A673 (cell line): ENCODE measurements at places on chromosomes 7 and 10. TPM values are rescaled to one million over a fixed set of nuclear protein-coding genes. Genes with fewer than 3 reads are reported as not detected.

Gene PAPOLB
- 0.17 TPM in 2 replicates for total RNA-seq

GRCh38 chr10:48523212-48523819 is 81.6 kb downstream of the ARHGAP22 start:
- peak; percentile 33 for DNase-seq

Gene NCOA4
- total RNA-seq: 48.0 and 50.6 TPM in 2 replicates

GRCh38 chr10:103558911-103559310 is 65.4 kb downstream of the NEURL1 start:
- DNase-seq: no peak

- no peak for DNase-seq
Observed at GRCh38 chr10:83824099-83824498, 315.2 kb upstream of the GHITM start.

DNA sequence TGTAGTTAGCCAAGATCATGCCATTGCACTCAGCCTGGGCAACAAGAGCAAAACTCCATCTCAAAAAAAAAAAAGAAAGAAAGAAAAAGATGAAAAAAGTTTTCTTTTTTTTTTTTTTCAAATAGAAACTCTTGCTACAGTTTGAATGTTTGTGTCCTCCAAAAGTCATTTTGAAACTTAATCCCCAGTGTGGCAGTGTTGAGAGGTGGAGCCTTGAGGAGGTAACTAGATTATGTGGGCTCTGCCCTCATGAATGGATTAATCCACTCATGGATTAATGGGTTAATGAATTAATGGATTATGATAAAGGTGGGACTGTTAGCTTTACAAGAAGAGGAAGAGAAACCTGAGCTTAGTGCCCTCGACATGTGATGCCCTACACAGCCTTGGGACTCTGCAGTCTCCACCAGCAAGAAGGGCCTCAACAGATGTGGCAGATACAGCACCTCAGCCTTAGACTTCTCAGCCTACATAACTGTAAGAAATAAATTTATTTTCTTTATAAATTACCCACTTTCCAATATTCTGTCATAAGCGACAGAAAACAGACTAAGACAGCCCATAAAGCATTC is 25.1 kb downstream of the CPEB3 start:
- no peak for DNase-seq

DNA sequence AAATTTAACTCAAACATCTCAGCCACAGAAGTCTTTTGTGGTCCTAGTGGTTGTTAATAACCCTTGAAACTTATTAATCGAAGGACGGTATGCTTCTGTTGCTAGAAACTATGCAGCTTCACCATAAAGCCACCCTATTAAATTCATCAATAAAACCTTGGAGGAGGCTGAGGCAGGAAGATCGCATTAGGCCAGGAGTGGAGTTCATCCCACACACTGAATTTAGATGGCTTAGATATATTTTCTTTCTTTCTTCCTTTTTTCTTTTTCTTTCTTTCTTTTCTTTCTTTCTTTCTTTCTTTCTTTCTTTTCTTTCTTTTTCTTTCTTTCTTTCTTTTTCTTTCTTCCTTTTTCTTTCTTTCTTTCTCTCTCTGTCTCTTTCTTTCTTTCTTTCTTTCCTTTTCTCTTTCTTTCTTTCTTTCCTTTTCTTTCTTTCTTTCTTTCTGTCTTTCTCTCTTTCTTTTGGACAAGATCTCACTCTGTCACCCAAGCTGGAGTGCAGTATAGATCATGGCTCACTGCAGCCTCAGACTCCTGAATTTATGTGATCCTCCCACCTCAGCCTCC is 30.9 kb upstream of the CASD1 start:
- DNase-seq: no peak

DNA sequence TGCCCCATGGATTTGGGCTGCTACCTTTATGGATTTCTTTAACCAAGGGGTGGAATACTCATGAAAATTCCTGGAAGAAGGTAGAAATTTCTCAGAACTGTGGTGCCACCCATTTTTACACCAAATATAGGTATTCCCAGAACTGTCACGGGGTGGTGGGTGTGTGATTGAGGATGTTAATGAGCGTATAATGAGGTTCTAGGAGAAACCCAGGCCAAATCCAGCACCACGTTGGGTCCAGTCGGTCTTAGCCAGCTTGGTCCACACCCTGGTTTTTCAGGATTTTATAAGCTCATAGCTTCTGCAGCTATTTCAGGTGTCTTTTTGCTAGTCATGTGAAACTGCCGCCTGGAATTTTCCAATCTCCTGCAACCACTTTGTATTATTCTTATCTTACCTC is 83.3 kb downstream of the HECW1 start:
- DNase-seq: no peak

GRCh38 chr10:4159173-4159572 is 374.2 kb upstream of the KLF6 start:
- DNase-seq: no peak

Gene LRRC61
- total RNA-seq: 48.1 and 48.5 TPM in 2 replicates

- DNase-seq: peak; percentile 35
Observed at GRCh38 chr10:14879124-14879927, 660 bp downstream of the SUV39H2 start.

- DNase-seq: no peak
Observed at GRCh38 chr7:143259765-143260164, 3.5 kb upstream of the GSTK1 start.

DNA sequence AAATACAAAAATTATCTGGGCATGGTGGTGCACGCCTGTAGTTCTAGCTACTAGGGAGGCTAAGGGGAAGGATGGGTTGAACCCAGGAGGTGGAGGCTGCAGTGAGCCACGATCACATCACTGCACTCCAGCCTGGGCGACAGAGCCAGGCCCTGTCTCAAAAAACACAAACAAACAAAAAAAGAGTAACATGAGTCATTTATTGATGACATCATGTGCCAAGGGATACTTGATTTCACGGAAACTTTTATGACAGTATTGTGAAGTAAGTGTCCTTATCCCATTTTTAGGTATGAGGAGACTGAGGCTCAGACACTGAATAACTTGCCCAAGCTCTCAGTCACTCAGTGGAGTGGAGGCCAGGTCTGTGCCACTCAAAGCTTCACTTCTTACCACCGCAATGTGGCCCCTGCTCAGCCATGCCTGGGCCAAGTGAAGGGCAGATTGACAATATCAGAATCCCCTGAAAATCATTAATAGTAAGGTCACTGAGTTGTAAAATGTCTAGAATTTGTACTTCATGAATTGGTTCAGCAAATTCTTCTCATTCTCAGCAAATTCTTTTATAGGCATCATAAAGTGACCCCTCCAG is 36.5 kb downstream of the EMX2 start:
- no peak for DNase-seq
